ENCODE measurements at places on chromosomes 13 and 19.

DNA sequence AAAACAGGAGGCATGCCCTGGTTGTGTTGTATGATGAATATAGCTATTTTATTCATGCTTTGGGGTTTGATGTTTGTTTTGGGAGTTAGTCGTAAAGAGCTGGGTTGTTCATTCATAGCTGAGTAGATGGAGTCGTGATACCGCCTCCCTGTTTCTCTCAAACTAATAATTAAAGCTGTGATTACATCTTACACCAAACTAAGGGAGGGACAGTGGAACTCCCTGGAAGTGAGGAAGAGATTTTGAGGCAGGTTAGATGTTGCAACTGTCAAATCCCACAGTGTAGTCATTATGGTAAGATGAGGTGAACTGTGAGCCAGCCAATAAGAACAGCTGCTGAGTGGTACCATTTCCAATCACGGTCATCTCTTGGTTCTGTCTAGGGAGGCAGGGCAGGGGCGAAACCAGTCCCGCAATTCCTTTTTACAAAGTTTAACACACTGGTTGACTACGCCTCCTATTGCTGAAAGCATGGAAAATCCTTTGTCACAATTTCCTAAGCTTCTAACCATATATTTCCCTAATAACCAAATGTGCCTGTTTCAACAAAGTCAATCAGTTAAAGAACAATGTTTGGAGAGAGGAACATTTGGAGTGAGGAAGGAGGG, 207.6 kb upstream of the SERP2 start:
- no peak for DNase-seq

DNA sequence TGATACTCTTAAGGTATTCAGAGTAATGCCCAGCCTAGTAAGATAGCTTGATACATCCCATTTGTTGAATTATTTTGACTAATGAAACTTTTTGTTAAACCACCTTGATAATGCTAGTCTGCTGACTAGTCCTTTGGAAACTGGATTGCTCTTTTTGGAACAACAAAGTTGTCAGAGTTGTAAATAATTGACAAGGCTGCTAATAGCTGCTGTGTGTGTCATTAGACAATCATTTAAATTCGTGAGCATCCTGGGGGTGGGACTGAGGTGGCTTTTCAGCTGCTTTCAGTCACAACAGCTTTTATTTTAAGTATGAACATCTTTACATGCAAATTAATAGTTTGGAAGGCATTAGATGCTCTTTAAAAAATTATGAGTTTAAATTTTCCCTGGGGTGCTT, 153.5 kb downstream of the HS6ST3 start:
- DNase-seq = no peak

GRCh38 chr13:45704854-45705695, 3.0 kb downstream of the CBY2 start:
- DNase-seq = no peak

GRCh38 chr13:110212529-110212928, 94.4 kb downstream of the COL4A1 start:
- no peak for DNase-seq

DNA sequence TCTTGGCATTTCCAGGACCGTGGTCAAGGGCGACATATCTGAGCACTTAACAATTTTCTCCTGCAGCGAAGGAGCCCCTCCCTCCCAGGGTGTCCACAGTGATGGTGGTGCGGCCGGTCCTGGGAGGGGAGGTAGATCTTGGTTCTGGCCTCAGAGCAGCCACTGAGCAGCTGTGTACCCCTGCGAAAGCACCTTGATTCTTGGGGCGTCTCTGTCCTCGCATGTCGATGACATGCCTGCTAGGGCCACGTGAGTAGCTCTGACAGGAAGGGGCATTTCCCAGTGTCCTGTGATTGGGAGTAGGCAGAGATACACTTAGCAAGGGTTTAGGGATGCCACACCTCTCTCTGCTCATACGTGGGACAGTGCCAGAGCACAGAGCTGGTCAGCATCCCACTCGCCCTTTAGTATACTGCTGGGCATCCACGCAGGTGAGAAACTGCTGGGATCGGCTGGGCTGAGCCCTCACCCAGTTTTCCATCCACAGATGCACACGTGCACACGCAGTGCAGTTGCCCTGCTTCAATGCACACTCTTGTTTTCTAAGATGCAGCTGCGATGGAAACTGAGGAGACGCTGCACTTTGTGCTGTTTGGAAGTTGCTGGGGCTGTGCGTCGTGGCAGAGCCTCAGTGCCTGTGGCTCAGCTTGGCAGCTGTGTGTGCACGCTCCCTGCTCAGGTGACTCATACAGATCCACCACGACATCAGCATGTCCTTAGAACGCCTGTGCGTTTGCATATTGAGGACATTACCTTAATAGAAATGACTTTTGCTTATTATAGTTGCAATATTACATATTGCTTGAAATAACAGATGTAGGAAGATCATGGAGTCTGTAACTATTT, 66.8 kb downstream of the TEX29 start:
- DNase-seq = no peak
